ENCODE measurements at places on chromosomes 13 and 19.

- peak; percentile 31 for DNase-seq
These were observed at the start of gene ZNF587B for GRCh38 chr19:57830071-57830602. ZNF587B (plus strand) TSS chr19:57830299; CDS start chr19:57830529, 230 bp downstream.

- DNase-seq = no peak
These were observed 28.1 kb downstream of the COL4A1 start for GRCh38 chr13:110278859-110279258.

GRCh38 chr19:17346109-17346671 lies 8.8 kb downstream of the GTPBP3 start:
- peak; percentile 64 for DNase-seq

DNA sequence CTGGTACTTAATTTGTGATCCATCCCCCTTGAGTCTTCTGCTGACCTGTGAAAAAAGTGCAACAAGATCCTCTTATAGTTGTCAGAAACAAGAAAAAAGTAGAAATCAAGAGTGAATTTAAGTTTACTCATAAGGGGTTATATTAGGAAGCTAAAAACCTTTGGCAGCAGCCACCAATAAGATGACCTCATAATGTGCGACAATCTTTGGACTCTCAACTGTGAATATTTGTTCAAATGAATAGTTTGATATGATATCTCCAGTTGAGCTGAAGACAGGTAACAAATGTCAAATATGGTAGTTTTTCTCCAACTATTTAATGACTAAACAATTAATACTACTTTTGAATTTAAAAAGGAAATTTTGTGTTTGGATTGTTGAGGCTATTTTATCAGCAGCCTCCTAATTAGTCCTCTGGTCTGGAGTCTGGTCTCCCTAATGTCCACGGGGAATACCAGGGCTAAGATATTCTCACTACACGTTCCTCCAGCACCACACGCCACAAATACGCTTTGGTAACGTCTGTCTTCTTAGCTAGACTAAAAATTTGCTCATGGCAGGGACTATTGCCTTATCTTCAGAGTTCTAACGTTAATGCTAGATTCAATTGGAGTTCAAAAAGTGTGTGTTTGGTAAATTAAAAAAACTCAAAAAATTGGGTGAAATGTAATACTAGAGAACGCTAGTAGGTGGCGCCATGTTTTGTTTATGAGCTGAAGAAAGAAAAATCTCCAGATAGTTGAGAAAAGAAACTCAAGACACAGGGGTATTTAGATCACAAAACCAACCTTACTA lies 51.0 kb upstream of the PDX1 start:
- DNase-seq = no peak

- DNase-seq = no peak
These were observed 78.0 kb downstream of the ATP11A start for GRCh38 chr13:112767506-112768471.

- DNase-seq = no peak
These were observed 6.6 kb upstream of the OR10H5 start for GRCh38 chr19:15780610-15781418.

GRCh38 chr19:55179606-55180484 lies at the start of gene SYT5:
SYT5 (minus strand) TSS chr19:55180289; CDS start chr19:55179041, 1,248 bp downstream.
- DNase-seq = peak; percentile 56

DNA sequence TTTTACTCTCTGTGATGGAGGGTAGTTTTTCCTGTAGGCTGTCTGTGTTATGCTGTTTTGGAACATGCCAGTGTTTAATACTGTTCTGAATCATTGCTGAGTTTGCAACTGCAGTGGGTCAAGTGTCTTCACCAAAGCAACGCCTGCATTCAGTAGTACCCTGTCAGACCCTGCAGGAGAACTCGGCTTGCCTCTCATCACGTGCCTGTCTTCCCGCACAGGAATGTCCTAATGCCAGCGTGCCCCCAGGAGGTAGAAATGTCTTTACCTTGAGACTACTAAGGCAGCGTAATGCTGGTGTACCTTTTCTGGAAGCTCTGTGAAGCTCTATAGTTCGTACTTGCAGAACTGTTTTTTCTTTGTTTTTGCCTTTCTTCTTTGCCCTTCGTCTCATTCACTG lies 42.3 kb downstream of the POLR1D start:
- no peak for DNase-seq

DNA sequence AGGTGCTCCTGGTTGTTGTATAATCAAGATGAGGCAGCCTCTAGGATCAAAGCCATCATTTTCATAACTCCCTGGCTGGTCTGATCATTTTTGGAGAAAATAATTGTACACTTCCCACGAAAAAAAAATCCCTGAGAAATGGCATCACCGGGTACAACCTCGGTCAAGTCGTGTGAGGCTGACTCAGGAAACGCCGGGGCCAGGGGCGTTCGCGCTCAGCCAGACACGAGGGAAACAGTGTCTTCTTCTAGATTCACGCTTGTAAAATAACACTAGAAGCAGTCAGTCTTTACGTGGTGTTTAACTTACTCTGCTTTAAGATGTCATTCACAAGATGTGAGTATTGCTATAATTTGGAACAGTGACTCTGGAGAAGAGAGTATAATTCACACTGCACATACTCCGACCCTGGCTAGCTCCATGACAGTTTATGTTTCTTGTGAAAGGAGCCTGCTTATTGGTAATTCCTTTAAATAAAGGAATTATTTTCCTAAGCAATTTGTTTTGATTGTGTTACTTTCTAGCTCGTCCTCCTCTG lies 109.0 kb upstream of the SOX1 start:
- no peak for DNase-seq

DNA sequence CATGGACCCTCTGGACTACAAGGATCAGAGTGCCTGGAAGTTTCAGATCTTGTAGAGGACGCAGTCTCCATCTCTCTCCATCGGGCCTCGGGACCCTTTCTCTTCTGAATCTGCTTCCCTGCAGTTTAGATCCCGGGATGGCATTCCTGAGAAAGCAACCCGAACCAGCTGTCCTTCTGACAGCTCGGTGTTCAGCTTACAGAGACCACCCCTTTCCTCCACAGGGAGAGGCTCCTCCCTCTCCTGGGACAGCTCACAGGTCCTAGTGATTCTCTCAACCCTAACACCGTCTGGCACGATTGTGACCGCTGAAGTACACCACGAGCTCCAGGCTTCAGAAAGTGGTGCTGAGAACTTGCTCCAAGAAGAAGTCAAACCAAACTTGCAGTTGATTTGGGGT lies 18.2 kb downstream of the CRX start:
- no peak for DNase-seq

- no peak for DNase-seq
These were observed 133.9 kb downstream of the SLITRK6 start for GRCh38 chr13:85665286-85665685.

DNA sequence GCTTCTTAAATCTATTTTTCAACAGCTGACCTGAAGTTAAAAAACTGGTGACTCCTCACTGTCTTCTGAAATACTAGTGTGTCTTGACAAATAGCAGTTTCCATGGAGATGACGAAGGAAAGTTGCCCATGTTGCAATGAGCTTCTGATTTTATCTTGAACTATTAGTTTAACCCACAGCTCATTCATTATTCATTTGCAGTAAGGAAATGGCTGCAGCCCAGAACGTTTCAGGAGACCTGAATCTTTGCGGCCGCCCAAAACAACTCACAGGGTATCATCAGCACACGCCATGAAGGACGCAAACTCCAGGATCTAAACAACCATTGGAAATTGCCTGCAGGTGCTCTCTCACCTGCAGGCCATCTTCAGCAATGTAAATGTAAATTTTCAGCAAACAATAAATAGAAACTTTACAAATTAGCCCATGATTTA lies 142.5 kb downstream of the DCLK1 start:
- no peak for DNase-seq

DNA sequence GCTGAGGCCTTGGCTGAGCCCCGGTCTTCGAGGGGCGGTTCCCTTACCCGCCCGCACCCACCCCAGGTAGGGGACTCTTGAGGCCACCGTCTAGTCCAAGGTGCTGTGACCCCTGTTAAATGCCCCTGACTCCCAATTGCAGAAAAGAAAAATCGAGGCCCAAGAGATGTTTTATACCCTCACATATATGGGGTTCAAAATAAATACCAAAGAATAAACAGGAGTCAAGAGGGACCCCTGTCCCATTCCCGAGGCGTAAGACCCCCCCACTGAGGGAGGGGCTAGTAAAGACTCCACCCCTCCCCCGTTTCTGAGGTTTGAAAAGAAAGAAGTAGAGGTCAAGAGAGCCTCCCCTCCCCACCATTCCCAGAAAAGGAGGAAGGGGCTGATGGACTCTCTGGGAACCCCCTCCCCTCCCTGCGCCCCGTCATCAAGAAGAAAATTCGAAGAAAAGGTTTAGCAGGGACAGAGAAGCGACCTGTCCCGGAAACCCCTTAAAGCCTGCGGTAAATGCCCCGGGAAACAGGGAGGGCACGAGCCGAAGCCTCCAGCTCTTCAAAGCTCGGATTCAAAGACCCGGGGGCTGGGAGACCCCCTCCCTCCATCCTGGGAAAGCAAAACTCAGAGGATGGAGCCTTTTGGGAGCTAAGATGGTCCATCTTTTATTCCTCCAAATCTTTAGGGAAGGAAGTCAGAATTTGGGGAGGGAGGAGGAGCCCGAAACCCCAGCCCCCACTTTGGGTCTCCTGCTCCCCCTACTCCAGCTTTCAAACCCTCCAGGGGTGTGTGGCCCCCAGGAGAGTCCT lies 755 bp upstream of the RAB3A start:
- DNase-seq = no peak

GRCh38 chr13:103349211-103349980 lies 283.2 kb upstream of the SLC10A2 start:
- DNase-seq = no peak

DNA sequence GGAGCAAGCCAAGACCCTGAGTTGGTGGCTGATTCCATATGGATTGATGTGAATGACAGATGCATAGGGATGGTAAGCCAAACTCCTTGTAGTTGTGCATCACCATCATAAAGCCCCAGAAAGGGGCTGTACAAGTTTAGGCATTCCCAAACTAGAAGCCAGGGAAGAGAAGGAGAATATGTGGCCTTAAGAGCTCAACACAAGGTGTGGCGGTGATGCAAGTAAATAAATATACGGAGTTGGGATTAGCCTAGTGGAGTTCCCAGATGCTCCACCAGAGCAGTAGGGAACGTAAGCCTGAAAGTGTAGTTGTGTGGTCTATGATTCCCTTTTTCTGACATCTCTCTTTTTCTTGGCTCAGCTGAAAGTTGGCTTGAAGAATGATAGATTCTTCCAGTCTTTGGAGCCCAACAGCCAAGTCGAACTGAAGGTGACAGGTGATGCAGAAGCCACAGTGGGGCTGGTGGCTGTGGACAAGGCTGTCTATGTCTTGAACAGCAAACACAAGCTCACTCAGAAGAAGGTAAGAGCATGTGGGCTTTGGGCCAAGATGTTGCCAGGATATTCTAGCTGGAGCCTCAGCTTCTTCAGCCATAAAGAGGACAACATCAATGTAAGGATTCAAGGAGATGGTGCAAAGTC lies 30.1 kb downstream of the RDH8 start:
- no peak for DNase-seq

GRCh38 chr13:46182491-46182877 lies 507 bp upstream of the LCP1 start:
- DNase-seq = no peak

DNA sequence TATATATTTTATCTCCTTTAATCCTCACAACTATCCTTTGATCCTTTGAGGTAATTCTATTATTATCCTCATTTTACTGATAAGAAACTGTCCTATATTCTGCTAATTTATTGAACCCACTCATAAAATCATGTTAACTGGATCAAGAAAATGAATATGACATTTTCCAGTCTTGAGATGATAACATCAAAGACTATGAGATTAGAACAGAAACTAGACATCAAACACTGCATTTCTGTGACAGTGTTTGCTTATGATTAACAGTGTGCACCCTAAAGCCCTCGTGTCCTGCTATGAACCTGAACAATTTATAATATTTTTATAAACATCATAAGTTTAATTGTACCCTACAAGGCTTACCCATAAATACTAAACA lies 96.3 kb downstream of the TBC1D4 start:
- DNase-seq = no peak

DNA sequence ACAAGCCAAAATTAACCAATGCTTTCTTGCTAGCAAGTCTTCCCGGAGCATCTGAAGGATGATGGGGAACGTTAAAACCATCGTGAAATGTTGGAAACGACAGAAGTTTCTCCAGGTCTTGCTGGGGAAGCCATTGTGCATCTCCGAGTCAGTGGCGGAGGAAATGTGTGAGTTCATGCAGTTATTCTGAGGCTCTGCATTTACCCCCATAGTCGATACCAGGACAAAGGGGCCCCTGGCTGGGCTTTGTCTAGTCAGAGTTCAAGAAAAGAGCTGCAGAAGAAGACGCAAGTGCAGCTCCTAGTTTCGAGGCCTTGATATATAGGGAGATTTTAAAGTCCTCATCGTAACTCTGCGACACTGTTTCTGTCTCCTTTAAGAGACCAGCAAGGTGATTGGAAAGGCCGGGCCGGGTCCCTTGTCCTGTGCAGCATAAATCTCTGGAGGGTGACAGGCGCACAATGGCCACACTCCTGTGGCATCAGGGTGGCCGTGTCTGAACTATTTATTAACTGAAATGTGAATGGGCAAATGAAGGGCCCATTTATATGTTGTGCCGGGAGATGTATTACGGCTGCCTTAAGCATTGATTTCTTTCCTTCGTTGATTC lies 172.0 kb downstream of the TEX29 start:
- DNase-seq = no peak

DNA sequence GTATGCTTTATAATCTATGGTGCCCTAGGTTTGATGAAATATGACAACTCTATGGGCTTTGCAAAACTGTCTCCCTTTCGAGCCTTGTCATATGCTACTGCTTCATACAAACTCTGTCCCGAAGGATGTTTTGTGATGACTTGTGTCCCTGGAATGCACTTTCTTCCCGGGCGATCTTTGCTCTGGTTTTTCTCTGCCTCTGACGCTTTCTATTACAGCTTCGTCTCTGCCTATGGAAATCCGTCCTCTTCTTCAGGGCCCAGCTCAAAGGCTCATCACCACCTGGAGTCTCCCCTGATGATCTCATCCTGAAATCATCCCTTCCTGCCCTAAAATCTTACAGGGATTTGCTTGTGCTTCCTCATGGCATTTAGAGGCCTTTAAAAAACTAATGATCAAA lies 191.5 kb upstream of the KL start:
- no peak for DNase-seq

DNA sequence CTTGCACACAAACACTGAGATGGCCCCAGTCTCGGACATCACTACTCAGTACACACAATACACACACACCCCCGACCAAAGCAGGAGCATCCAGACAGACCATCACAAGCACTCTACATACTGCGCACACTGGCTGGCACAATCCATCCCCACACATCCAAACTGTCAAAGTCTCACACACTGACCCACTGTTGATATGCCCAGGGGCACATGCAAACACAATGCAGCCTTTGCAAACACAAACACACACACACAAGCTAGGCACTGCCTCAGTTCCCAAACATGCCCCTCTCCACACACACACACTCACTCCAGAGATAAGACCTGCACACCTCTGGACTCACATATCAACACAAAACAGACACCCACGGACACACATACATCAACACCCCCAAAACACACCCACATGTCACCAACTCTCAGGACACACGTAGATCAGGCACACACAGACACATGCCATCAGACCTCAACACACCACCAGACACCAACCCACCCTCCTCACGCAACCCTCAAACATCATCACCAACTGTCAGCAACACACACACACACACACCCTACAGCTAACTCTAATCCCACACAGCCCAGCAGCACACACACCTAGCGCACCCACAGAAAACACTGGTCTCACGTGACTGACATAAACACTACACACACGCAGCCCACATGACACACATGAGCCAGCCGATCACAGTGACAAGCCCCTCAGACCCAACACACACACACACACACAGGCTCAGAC lies 1.9 kb downstream of the BBC3 start:
- DNase-seq = no peak

- no peak for DNase-seq
These were observed 6.8 kb downstream of the RPS11 start for GRCh38 chr19:49502866-49503581.

Data from stimulated activated CD8-positive, alpha-beta memory T cell treated with anti-CD3 and anti-CD28 coated beads, Interleukin-2, amount 100 ng/mL, for 48 hours (primary cell).